ENCODE measurements at places on chromosomes 12 and 14.
A peak's percentile ranks its signal among the peaks of the same experiment; 100 is the strongest.

- no peak for DNase-seq
Measured at GRCh38 chr12:79945433-79945832, 10.5 kb upstream of the PPP1R12A start.

DNA sequence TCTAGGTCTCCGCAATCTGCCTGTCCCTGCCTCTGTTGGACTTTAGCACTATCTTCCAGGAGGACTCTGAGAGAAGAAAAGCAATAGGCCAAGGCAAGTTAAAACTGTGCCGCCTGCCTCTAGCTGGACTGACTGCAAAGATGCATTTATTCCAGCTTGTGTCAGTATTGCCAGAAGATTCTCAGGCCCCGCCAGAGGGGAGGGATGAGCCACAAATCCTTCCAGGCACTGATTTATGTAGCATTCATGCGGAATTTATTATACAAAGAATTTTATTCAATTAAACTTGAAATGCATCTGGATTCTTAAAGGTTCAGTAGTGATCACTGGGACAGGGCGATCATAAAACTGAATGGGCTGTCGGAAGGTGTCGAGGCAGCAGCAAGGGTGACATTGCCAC lies 19.8 kb downstream of the MMAB start:
- DNase-seq, result no peak

- no peak for DNase-seq
Measured at GRCh38 chr14:33745163-33745562, 205.7 kb downstream of the EGLN3 start.

DNA sequence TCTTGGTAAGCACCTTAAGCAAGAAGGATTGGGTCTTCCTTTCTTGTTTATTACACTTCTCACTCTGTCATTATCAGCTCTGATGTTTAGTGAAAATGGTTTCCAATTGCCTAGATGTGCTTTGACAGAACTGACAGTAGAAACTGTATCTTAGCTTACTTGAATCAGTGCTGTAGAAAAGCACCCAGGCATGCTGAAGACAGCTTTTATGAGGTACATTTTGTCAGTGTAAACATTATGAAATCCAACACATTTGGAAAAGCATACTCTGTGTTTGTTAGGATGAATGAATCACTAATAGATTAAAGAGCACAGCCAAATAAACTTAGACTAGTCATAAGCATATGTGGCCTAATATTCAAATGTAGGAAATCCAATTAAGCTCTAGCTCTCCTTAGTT lies 290.2 kb upstream of the NPAS3 start:
- DNase-seq, result no peak

- no peak for DNase-seq
Measured at GRCh38 chr14:22493753-22494152, 95.3 kb downstream of the DAD1 start.

- no peak for DNase-seq
Measured at GRCh38 chr12:101607894-101608293, 13.1 kb downstream of the MYBPC1 start.

GRCh38 chr12:11164384-11164783 lies 6.6 kb upstream of the SMIM10L1 start:
- no peak for DNase-seq

GRCh38 chr14:68491793-68492192 lies 301.1 kb downstream of the ZFP36L1 start:
- DNase-seq, result no peak

GRCh38 chr14:90568405-90568804 lies 171.6 kb downstream of the CALM1 start:
- DNase-seq, result no peak

- peak; percentile 52 for DNase-seq
Measured at GRCh38 chr14:77375973-77376770, 722 bp downstream of the TMED8 start.

DNA sequence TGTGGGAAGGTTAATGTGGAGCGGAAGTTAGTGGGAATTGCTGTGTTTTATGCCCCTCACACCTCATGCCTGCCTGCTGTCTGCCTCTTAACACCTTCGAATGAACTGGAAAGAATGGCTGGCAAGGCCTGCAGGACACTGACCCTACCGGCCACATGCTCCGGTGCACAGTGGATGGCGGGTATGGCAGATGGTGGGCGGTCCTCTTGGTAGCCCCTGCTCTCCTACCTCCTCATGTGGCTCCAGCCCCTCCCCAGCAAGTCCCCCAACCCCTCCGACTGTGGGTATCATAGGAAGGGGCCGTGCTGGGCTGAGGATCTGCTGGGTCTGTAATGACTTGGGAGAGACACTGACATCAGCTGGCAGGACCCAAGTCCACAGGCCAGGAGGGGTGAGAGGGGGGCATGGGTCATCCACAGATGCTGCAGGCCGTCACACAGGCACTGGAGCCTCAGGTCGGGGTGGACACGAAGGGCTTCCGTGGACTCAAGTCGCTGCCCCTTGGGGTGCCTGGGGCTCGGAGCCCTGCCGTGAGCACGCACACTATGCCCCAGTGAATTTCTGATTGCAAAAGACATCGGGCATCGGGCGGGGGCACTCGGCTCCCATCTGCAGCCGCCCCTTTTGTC lies 77.4 kb downstream of the KIF26A start:
- DNase-seq, result no peak

DNA sequence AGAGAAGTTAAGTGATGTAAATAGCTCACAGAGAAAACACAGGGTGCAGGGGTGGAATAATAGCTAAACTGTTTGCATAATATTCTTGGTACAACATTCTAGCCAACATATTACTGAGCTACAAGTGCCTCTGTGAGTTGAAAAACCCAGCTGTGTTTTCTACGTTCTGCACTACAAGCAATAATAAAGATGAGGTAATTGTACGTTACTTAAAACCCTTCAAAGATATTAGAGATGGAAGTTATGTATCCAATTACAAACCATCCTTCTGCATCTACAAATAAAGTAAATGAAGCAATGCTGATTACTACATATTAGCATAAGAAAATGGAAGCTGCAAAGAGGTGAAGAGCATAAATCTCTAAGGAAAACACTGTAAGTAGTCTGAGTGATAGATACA lies 271.4 kb downstream of the SSPN start:
- no peak for DNase-seq

- no peak for DNase-seq
Measured at GRCh38 chr12:40158592-40159111, 52.8 kb upstream of the SLC2A13 start.

DNA sequence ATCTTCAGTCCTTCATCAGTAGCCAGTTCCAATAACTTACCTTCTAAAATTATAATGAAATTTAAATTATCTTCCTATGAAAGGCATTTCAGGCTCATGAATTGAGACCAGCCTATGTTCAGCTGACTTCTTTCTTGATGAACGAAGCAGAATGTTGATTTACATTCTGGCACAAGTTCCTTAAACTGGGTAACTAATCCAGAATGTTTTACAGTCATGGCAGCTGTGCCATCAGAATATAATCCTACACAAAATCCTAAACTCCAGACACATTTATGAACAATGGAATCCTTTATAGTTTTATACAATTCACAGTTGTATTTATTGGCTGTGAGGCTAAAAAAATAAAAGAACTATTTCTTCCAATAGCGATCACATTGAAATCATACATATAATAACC lies 97.3 kb upstream of the CPM start:
- DNase-seq, result no peak

DNA sequence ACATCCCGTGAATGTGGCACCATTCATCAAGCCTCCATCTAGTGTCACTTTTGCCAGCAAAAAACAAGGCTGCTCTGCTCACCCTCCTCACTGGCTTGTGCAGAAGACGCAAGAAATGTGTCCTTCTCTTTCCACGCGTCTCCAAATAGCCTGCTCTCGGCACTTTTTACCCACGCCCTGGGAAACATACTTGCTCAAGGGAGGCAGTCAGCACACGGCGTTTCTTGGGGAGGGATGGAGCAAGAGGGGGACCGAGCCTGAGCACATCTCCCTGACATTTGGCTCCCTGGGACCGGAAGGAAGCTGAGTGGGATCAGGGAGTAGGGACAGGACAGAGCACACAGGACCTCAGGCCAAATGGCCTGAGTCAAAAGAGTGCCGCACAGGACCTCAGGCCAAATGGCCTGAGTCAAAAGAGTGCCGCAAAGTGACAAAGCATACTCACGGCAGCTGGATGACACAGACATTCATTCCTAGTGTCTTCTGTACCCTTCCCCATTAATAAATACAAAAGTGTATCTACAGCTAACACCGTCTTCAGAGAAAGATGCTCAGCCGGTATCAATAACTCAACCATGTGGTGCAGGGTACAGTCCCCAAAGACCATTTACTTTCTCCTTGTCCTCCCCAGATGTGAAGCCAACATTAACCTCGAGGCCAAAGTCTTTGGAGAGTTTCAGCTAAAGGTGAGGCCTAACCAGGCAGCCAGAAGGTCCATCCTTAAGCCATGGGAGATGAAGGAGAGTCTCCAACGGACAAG lies 7.1 kb downstream of the BCL11B start:
- peak; percentile 43 for DNase-seq

- no peak for DNase-seq
Measured at GRCh38 chr14:93953263-93953662, 23.1 kb downstream of the ASB2 start.

DNA sequence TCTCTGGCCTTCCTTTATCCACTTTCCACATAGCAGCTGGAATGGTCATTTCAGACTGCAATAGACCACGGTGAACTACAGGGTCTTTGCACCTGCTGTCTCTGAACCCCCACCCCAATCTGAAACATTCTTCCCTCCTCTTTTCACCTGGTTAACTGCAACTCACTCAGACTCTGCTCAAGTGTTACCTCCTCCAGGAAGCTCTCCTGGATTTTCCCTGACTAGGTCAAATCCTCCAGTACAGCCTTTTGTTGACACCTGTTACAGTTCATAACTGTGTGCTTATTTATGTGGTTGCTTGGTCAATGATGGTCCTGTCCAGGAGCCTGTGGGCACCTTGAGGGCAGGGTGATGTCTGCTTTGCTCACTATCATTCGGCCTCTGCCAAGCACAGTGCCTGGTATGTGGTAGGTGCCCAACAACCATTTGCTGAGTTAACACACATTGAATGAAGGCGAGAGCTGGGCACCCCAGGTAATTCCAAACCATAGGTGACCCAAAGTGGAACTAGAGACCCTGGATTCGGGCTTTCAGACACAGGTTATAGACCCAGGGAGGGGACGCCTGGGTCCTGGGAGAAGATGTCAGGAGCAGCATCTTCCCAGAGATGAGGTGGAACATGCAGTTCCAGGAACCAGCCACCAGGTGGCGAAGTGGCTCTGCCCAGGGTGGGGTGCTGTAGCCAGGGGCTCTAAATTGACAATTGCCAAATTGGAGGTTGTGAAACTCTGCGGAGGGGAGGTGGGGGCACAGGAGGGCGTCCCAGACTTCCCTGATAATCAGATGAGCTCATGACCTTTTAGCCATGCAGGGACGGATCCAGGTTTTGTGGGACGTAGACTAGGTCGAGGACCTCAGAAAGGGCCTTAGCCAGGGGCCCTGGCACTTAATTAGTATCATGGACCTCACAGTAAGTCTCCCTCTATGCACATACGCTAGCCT lies 28.1 kb downstream of the TRPV4 start:
- peak; percentile 79 for DNase-seq

DNA sequence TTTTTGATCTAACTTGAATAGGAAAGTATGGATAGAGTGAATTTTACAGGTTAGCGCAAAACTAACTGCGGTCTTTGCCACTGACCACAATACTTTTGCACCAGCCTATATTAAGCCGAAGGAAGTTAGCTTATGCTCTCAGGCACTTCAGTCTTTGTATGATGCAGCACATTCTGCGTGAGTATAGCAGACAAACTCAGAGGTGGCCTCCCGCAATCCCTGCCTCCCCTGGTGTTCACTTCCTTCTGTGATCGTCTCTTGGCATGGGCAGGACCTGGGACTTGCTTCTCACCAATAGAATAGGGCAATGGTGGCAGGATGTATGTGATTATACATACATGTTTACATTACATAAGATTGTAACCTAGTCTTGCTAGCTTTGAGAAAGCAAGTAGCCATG lies 10.3 kb upstream of the SLC6A13 start:
- DNase-seq, result no peak

GRCh38 chr12:105993766-105994555 lies 144.8 kb downstream of the NUAK1 start:
- DNase-seq, result no peak

DNA sequence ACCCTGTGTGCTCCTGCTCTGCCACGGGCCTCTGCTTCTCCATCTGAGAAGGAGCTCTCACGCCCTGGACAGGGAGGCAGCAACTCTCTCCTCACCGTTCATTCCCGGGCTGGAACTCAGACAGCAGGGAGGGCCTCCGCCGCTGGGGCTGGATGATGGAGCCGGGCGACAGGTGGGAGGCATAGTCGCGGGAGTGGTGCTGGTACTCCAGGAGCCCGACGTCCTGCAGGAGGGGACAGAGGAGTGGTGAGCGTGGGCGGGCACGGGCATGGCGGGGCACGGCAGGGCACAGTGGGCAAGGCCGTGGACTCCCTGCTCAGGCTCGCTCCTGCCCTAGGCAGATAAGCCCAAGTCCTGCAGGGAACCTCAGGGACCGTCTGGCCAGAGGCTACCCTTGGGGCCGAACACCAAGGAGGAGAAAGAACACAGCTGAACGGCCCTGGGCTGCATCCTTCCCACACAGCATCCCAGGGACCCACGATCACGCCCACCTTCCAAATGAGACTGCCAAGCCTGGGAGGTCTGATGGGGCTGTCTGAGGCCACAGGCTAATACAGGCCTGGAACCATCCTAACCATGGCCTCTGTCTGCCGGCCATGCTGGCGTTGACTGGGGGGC lies 81.0 kb downstream of the NCOR2 start:
- DNase-seq, result no peak

- no peak for DNase-seq
Measured at GRCh38 chr14:102028733-102029132, 58.1 kb downstream of the HSP90AA1 start.

DNA sequence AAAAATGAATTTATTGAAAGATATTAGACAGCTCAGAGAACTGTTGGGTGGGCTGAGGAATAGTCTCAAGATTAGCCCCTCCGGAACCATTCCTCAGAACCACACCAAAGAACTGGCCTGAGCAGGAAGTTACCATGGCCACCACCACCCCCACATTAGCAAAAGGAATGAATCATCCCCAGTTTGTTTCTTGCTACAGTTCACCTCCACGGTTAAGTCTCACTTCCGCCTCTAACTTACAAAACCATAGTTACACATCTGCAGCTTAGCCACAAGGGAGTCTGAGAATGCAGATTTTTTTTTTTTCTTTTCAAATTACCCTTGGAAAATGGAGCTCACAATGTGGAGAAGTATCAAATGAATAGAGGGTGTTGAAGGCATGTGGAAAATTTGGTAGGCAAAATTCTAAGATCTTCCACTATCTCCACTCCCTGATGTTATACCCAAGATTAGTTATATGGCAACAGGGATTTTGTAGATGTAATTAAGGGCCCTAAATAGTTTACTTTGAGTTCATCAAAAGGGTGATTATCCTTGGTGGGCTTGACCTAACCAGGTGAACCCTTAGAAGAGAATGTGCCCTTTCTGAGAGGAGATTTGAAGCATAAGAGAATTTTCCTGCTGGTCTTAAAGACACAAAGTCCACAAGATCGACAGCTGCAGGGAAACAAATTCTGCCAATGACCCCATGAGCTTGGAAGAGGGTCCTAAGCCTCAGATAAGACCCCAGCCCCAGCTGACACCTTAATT lies 129.8 kb upstream of the KRR1 start:
- peak; percentile 29 for DNase-seq
